Activated gamma-delta T cell (primary cell): ENCODE measurements at places on chromosomes 2 and 18.

DNA sequence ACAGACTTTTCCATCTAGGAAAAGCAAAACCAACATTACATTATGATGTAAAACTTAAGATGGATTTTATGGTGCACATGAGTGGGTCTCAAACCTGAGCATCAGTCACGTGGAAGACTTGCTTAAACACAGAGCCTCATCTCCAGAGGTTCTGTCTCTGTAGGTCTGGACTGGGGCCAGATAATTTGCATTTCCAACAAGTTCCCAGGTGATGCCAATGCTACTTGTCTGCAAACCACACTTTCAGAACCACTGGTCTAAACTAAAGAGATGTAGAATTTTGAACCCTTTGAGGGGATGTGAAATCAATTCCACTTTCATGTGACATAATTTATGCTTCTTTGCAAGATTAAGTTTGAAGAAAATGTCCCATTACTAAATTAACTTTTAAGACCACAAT, 522.8 kb downstream of the MBD2 start:
- DNase-seq, result no peak

DNA sequence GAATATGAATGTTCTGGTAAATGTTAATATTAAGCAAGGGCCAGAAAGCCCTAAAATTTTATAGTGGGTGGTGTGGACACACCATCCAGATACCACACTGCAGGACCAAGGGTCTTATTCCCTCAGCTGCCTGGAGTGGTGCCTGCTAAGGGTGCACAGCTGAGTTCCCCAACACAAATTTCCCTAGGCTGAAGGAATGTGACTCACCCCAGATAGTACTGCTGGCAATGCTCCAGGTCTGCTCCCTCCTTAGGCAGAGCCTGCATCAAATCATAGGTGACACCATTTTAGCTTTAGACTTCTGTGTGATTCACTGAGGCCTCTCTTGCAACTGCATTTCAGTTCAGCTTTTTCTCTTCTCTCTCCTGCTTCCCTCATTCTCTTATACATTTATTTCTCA, 321.1 kb downstream of the SATB2 start:
- DNase-seq, result no peak

- no peak for DNase-seq
Observed at GRCh38 chr2:43201497-43201896, 24.9 kb downstream of the ZFP36L2 start.

- no peak for DNase-seq
Observed at GRCh38 chr2:175687465-175687864, 314.6 kb downstream of the LNPK start.

DNA sequence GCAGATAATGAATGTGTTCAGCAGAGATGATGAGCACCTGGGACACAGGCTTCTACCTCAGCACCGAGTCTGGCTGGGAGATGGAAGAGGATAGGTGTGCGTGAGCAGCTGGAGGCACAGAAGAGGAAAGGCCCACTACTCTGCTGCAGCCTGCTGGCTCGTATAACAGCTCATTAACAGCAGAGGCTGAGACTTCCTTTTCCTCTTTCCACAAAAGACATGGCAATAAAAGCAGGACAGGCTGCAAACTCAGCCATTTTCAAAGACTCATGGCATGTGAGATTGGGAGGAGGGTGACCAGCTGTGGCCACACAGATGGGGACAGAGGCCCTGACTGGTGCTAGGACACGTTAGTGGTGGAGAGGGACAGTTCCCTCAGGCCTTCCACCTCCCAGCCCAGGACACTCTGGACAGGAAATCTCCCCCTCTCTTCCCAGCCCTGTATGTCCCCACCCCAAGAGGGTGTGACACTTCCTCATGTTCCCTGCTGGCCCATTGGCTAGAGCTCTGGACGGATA, 60.3 kb downstream of the CACNB4 start:
- DNase-seq, result no peak

- no peak for DNase-seq
Observed at GRCh38 chr2:163369111-163369510, 366.7 kb downstream of the FIGN start.

DNA sequence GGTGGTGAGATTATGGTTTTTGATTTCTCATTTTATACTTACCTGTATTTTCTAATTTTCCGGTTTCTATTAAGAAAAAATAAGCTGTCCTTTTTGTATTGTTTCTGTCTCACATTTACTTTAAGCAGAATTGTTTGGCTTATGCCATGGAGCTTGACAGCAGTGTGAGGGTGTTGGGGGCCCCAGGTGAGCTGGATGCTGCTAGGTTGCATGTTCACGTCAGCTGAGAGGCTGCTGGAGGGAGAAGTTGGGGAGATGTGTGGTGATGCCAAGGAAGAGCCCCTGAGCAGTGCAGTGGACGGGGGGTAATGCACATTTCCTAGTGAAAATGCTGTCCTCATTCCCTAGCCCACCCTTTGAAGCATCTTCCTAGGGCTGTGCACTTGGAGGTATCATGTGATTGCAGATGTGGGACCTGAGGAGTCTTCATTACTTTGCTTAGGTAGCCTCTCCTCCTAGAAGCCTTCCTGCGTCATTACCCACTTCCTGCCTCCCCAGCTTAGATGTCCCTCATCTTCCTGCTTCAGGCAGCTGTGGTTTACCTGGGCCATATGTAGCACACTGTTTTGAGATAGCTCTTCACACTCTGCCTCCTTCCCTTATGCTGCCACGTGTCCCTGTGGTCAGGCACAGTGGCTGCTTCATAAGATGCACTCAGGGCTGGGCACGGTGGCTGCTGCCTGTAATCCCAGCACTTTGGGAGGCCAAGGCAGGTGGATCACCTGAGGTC, 16.2 kb downstream of the ATG16L1 start:
- no peak for DNase-seq

GRCh38 chr18:13268158-13269012, 49.8 kb downstream of the LDLRAD4 start:
- no peak for DNase-seq

- no peak for DNase-seq
Observed at GRCh38 chr2:101803128-101803527, 105.6 kb downstream of the MAP4K4 start.

GRCh38 chr2:31004257-31004656, 134.0 kb downstream of the GALNT14 start:
- no peak for DNase-seq

DNA sequence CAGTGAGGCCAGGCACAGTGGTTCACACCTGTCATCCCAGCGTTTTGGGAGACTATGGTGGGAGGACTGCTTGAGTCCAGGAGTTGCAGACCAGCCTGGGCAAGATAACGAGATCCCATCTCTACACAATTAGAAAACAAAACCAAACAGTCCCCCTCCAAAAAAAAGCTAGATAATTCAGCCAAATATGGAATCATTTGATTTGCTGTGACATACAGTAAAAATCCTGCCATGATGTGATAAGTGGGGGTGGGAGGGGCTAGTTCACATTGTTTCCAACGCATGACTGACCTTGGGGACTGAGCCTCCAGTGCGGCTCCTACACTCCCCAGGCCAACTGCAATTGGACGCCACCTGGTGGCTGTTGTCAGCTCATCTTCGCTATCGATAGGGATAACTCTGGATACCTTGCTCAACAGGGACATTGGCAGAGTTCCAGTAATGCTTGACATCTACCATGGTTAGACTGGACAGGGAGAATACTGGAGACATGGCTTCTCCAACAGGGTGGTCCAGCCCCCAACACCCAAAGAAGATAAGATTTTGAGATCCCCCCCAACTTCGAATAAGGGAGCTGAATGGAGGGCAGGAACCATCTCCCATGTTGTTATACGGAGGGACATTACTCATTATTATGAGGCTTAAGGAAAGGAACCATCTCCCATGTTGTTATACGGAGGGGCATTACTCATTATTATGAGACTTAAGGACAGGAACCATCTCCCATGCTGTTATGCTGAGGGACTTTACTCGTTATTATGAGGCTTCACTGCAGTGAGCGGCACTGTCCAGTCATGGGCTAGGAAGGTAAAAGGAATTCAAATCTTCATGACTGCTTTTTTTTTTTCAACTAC, 135.9 kb downstream of the TGIF1 start:
- no peak for DNase-seq

DNA sequence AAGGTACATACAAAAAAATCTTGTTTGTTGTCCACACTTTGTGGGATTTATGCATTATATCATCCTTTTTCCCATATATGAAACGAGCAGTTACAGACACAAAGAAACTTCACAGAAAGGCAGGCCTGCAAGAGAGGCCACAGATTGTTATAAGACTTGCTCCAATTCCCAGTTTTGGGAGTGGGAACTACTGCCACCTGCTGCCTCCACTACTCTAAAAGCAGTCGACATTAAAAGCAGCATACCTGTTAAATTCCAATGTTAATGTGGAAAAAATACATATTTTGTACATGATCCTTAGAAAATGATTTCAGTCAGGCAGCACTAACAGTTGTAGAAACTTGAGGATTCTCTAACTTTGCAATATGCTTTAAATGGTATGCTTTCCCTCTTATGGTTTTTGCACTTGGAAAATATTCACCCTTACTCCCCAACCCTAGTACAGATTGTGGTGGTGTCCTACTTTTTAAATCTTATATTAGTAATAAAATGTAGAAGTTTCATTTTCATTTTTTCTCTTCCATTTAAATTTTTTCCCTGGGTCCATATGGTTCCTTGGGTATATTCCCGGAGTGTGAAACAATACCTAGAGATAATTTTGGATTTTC, 37.9 kb downstream of the SLC38A11 start:
- no peak for DNase-seq
